ENCODE measurements at places on chromosomes 6 and 20.

DNA sequence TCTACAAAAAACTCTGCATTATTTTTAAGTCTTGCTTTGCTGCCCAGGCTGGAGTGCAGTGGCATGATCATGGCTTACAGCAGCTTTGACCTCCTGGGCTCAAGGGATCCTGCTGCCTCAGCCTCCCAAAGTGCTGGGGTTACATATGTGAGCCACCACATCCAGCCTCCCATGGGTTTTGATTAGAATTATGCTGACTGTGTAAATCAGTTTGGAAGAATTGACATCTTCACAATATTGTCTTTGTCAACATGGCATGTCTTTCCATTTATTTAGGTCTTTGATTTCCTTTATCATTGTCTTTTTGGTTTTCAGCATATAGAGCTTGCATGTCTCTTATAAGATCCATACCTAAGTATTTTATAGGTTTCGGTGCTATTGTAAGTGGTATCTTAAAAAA, 13.2 kb upstream of the APCDD1L start:
- DNase-seq = no peak

DNA sequence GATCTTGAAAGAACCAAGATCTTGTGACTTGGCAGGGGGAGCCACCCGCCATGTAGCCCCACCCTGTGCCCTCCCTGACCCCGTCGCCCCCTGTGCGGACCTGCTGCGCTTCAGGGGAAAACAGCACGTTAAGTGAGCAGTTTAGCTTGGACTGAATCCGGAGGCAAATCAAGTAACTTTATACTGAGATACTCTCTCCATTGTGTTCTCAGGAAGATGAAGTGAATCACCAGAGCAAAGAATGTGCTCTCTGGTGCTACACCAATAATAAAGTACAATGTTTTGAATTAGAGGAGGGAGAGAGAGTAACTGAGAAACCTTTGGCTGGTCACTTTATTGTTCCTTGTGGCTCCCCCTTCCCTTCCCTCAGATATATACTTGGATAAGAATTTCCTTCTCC, 83.4 kb downstream of the TXNDC5 start:
- no peak for DNase-seq

DNA sequence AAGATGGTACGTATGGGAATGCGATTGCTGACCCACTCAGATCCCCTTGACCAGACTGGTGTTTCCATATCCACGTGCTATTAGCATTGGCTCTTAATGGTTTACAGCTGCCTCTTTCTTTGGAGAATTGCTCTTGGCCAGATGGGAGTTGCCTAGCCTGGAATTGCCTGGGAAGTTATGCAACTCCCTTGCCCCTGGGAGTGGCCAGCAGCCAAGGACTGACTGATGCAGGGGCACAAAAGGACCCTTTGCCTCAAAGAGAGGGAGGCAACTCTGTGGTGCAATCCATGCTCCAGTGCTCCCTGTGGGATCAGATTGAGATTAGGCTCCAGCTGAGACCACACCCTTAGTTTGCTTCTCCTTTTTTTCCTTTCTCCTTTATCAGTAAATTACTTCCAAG, 203.5 kb upstream of the JAG1 start:
- DNase-seq = peak; percentile 82

GRCh38 chr6:7051780-7052442, 55.9 kb upstream of the RREB1 start:
- DNase-seq = peak; percentile 55

Data from left ventricle myocardium inferior (tissue), 1 donor.